ENCODE measurements at places on chromosomes 6 and 20.

- H3K4me3 ChIP-seq = no peak overlapping the region
- H3K27me3 ChIP-seq = no peaks in the 10 kb centered on the region
- H3K4me1 ChIP-seq = no peaks in the 10 kb centered on the region
- H3K27ac ChIP-seq = no peak overlapping the region
- no peak for DNase-seq
Observed at GRCh38 chr6:16305246-16305725, 66.9 kb downstream of the GMPR start.

- no peak for DNase-seq
- H3K27me3 ChIP-seq = no peaks in the 10 kb centered on the region
- no peaks in the 10 kb centered on the region for H3K36me3 ChIP-seq
- peaks cover 3% of the 10 kb centered on the region for H3K4me1 ChIP-seq
- no peak overlapping the region for H3K27ac ChIP-seq
- H3K4me3 ChIP-seq = no peak overlapping the region
Observed at GRCh38 chr20:19412254-19412653, 199.8 kb downstream of the SLC24A3 start.

DNA sequence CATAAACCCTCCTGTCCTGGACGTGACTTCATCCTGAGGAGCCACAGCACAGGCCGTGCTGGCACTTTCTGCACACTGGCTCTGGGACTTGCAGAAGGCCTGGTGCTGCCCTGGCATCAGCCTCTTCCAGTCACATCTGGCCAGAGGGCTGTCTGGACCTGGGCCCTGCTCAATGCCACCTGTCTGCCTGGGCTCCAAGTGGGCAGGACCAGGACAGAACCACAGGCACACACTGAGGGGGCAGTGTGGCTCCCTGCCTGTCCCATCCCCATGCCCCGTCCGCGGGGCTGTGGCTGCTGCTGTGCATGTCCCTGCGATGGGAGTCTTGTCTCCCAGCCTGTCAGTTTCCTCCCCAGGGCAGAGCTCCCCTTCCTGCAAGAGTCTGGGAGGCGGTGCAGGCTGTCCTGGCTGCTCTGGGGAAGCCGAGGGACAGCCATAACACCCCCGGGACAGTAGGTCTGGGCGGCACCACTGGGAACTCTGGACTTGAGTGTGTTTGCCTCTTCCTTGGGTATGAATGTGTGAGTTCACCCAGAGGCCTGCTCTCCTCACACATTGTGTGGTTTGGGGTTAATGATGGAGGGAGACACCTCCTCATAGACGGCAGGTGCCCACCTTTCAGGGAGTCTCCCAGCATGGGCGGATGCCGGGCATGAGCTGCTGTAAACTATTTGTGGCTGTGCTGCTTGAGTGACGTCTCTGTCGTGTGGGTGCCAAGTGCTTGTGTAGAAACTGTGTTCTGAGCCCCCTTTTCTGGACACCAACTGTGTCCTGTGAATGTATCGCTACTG, 22.0 kb upstream of the PYGB start:
- H3K36me3 ChIP-seq = no peaks in the 10 kb centered on the region
- no peaks in the 10 kb centered on the region for H3K4me1 ChIP-seq
- no peaks in the 10 kb centered on the region for H3K27me3 ChIP-seq
- DNase-seq = no peak
- no peak overlapping the region for H3K4me3 ChIP-seq

- no peaks in the 10 kb centered on the region for H3K4me1 ChIP-seq
- no peak overlapping the region for H3K27ac ChIP-seq
- no peaks in the 10 kb centered on the region for H3K27me3 ChIP-seq
- DNase-seq = peak; percentile 34
- H3K36me3 ChIP-seq = no peaks in the 10 kb centered on the region
Observed at GRCh38 chr6:146803601-146804000, 204.8 kb downstream of the ADGB start.

GRCh38 chr6:30814146-30815040, 69.9 kb upstream of the DDR1 start:
- no peak for DNase-seq
- peaks cover 7% of the 10 kb centered on the region for H3K4me1 ChIP-seq
- no peak overlapping the region for H3K4me3 ChIP-seq
- no peaks in the 10 kb centered on the region for H3K36me3 ChIP-seq
- H3K27ac ChIP-seq = no peak overlapping the region

- DNase-seq = no peak
- no peak overlapping the region for H3K4me3 ChIP-seq
- no peaks in the 10 kb centered on the region for H3K36me3 ChIP-seq
Observed at GRCh38 chr6:15431762-15432483, 186.1 kb downstream of the JARID2 start.

All from ovary (tissue), 10 donors.